ENCODE measurements at places on chromosomes 4 and X. TPM values are rescaled to one million over a fixed set of nuclear protein-coding genes. Genes with fewer than 3 reads are reported as not detected.

GRCh38 chr4:151672996-151673395 lies 87.8 kb downstream of the GATB start:
- H3K27ac ChIP-seq = no peak overlapping the region
- no peak for DNase-seq

GRCh38 chr4:36492041-36492440 lies 210.6 kb downstream of the DTHD1 start:
- H3K36me3 ChIP-seq = no peaks in the 10 kb centered on the region
- no peak for DNase-seq
- no peaks in the 10 kb centered on the region for H3K27me3 ChIP-seq
- H3K4me1 ChIP-seq = no peaks in the 10 kb centered on the region

GRCh38 chr4:129043523-129043922 lies 49.8 kb downstream of the SCLT1 start:
- no peaks in the 10 kb centered on the region for H3K27me3 ChIP-seq
- H3K4me3 ChIP-seq = no peak overlapping the region
- DNase-seq = no peak
- peaks cover 24% of the 10 kb centered on the region for H3K36me3 ChIP-seq
- H3K27ac ChIP-seq = no peak overlapping the region
- no peaks in the 10 kb centered on the region for H3K4me1 ChIP-seq

DNA sequence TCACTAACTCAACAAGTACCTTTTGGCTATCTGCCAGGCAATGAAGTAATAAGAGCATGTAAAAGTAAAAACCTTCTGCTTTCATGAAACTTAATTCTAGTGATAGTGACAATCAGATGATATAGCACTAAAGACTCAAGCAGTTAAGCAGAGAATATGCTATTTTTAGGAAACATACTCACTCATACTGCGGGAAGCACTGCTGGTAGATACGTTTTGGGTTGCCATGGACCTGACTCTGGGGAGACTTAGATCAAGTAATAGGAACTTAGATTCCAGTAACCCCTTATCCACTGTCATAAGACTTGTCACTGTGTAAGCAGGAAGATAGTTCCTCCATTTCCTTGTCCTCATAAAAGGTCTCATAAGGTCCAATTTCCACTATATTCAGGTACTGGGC lies 386.3 kb downstream of the DMD start:
- no peaks in the 10 kb centered on the region for H3K4me1 ChIP-seq
- no peak for DNase-seq
- H3K36me3 ChIP-seq = no peaks in the 10 kb centered on the region
- no peak overlapping the region for H3K27ac ChIP-seq

Gene MAGEC2
- not detected for total RNA-seq

DNA sequence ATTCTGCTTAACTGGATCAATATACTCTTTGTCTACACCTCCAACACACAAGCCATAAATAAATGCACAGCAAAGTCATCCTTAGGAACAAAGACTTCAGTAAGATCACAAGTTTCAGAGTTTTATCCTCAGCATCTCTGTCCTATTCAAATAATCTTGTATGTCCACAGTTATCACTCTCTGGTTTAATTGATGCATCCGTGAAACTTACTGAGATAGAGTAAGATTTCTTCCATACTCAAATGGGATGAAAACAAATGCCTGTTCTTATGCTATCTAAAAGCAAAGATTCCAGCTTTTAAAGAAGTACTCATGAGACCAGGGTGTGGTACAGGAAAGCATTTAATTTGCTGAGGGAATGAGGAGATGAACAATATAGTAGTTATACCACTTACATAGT lies 184.6 kb upstream of the SLC7A11 start:
- no peaks in the 10 kb centered on the region for H3K36me3 ChIP-seq
- DNase-seq = no peak
- H3K4me3 ChIP-seq = no peak overlapping the region
- no peaks in the 10 kb centered on the region for H3K4me1 ChIP-seq
- no peaks in the 10 kb centered on the region for H3K27me3 ChIP-seq

Gene PCDH11X
- total RNA-seq = 0.04 TPM

DNA sequence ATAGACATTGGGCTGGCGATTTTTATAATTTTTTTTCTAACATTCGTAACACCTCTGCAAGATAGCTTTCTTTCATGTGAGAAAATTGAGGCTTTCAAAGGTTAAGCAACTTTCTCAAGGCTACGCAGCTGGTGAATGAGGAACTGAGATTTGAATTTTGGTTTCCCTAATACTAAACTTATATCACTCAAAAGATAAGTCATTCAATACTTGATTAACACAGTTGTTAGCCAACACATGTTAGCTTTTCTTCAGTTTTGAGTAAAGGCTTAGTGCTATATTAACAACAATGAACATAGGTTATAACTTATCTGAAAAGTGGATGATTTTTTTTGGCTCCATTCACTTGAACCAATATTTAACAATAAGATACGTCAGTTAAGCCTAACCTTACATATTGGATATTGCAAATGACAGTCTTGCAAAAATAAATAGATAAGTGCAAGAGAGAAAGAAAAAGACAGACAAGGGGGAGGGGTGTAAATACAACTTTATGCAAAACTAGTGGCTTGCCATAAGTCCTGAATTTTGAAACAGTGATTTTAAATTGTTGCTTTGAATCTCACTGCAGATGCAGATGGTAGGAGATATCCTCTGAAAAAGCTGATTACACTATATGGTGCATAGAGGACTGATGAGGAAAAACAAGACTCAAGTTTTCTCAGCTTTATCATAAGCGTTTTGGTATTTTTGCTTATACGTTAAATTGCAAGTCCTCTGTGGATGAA lies 11.1 kb upstream of the GPM6A start:
- no peak overlapping the region for H3K27ac ChIP-seq
- no peaks in the 10 kb centered on the region for H3K36me3 ChIP-seq
- no peak overlapping the region for H3K4me3 ChIP-seq

Gene SLITRK4
- total RNA-seq = not detected

Gene RRH
- total RNA-seq = not detected

DNA sequence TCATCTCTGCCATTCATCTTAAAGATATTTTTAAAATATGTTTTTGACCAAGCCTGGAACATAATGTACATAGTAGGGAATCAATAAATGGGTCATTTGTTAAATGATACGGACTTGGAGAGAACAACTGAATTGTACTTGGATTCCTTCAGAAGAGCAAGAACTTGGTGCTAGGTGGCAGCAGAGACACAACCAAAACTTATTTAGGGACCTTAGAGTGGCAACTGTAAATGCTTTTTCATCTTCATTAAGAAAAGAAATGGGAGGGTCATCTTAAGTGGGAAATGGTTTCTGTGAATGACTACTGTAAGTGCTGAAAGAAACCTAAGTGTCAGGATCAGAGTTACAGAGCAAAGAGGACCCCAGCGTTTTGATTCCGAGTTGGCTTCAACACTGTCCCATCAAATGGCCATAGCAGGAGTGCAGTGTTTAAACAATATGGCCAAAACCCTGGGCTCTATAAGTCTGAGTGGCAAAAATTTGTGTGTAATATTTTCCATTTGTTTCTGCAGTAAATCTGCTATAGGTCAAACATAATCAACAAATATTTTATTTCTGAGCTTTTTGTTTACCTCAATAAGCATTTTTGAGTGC lies 213.6 kb downstream of the PALLD start:
- no peak overlapping the region for H3K27ac ChIP-seq
- H3K27me3 ChIP-seq = no peaks in the 10 kb centered on the region
- no peak overlapping the region for H3K4me3 ChIP-seq
- no peaks in the 10 kb centered on the region for H3K36me3 ChIP-seq
- DNase-seq = peak; percentile 48
- H3K4me1 ChIP-seq = no peaks in the 10 kb centered on the region

- H3K4me1 ChIP-seq = peaks cover 37% of the 10 kb centered on the region
- no peaks in the 10 kb centered on the region for H3K27me3 ChIP-seq
- H3K36me3 ChIP-seq = no peaks in the 10 kb centered on the region
- no peak overlapping the region for H3K27ac ChIP-seq
- DNase-seq = no peak
Measured at GRCh38 chr4:929096-929765, 2.9 kb downstream of the GAK start.

GRCh38 chr4:124713185-124713592 lies 657 bp upstream of the ANKRD50 start:
- DNase-seq = no peak
- H3K4me3 ChIP-seq = no peak overlapping the region
- H3K36me3 ChIP-seq = no peaks in the 10 kb centered on the region
- H3K4me1 ChIP-seq = no peaks in the 10 kb centered on the region

Gene RNF175
- total RNA-seq = 0.34 TPM

Gene CACNA1F
- not detected for total RNA-seq

DNA sequence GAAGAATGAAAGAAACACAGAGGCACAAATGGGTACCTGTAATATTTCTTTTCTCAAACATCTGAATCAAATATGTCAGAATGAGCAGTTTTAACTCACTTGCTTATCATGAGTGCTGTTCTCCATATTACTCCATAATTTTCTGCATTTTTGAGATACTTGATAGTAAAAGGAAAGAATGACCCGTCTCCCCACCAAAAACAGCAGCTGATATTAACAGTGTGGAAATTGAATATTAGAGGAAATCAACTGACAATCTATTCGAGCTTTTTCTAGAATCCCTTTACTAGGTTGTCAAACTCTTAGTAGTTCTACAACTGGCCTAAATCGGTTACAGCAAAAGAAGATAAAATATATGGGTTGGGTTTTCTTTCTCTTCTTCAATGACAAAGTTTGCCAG lies 49.9 kb upstream of the HELT start:
- H3K4me3 ChIP-seq = no peak overlapping the region
- no peak for DNase-seq
- no peak overlapping the region for H3K27ac ChIP-seq
- H3K36me3 ChIP-seq = no peaks in the 10 kb centered on the region
- no peaks in the 10 kb centered on the region for H3K4me1 ChIP-seq

Gene LAMP2
- total RNA-seq = 13.7 TPM

Gene PPP2R2C
- not detected for total RNA-seq

- no peak for DNase-seq
- H3K27ac ChIP-seq = no peak overlapping the region
- no peaks in the 10 kb centered on the region for H3K27me3 ChIP-seq
Measured at GRCh38 chr4:20017070-20017776, 234.5 kb upstream of the SLIT2 start.

GRCh38 chr4:113904877-113905276 lies 74.6 kb downstream of the ARSJ start:
- H3K36me3 ChIP-seq = no peaks in the 10 kb centered on the region
- no peak for DNase-seq
- no peak overlapping the region for H3K27ac ChIP-seq

Gene PRSS12
- total RNA-seq = not detected

- H3K27ac ChIP-seq = no peak overlapping the region
- H3K36me3 ChIP-seq = no peaks in the 10 kb centered on the region
- no peaks in the 10 kb centered on the region for H3K27me3 ChIP-seq
Measured at GRCh38 chr4:45410701-45411210, 684.4 kb upstream of the GNPDA2 start.

GRCh38 chr4:3035249-3035648 lies 39.1 kb downstream of the HTT-AS start:
- H3K27ac ChIP-seq = no peak overlapping the region
- no peaks in the 10 kb centered on the region for H3K36me3 ChIP-seq
- H3K4me1 ChIP-seq = peaks cover 2% of the 10 kb centered on the region
- H3K4me3 ChIP-seq = no peak overlapping the region
- DNase-seq = no peak

GRCh38 chr4:113154281-113154680 lies 104.8 kb downstream of the ANK2 start:
- no peaks in the 10 kb centered on the region for H3K36me3 ChIP-seq
- no peak for DNase-seq
- no peaks in the 10 kb centered on the region for H3K27me3 ChIP-seq
- no peak overlapping the region for H3K27ac ChIP-seq
- H3K4me3 ChIP-seq = no peak overlapping the region
- no peaks in the 10 kb centered on the region for H3K4me1 ChIP-seq

- DNase-seq = no peak
- no peaks in the 10 kb centered on the region for H3K4me1 ChIP-seq
- no peak overlapping the region for H3K27ac ChIP-seq
- H3K27me3 ChIP-seq = no peaks in the 10 kb centered on the region
- H3K36me3 ChIP-seq = no peaks in the 10 kb centered on the region
Measured at GRCh38 chrX:112056476-112056875, 26.1 kb downstream of the TRPC5 start.

Gene RNF128
- total RNA-seq = not detected

GRCh38 chr4:38621028-38621684 lies 42.8 kb upstream of the KLF3 start:
- no peak overlapping the region for H3K4me3 ChIP-seq
- H3K27ac ChIP-seq = no peak overlapping the region
- no peaks in the 10 kb centered on the region for H3K4me1 ChIP-seq
- DNase-seq = no peak
- H3K36me3 ChIP-seq = no peaks in the 10 kb centered on the region

Gene CCNA2
- 37.0 TPM for total RNA-seq

Gene FRMD7
- not detected for total RNA-seq

DNA sequence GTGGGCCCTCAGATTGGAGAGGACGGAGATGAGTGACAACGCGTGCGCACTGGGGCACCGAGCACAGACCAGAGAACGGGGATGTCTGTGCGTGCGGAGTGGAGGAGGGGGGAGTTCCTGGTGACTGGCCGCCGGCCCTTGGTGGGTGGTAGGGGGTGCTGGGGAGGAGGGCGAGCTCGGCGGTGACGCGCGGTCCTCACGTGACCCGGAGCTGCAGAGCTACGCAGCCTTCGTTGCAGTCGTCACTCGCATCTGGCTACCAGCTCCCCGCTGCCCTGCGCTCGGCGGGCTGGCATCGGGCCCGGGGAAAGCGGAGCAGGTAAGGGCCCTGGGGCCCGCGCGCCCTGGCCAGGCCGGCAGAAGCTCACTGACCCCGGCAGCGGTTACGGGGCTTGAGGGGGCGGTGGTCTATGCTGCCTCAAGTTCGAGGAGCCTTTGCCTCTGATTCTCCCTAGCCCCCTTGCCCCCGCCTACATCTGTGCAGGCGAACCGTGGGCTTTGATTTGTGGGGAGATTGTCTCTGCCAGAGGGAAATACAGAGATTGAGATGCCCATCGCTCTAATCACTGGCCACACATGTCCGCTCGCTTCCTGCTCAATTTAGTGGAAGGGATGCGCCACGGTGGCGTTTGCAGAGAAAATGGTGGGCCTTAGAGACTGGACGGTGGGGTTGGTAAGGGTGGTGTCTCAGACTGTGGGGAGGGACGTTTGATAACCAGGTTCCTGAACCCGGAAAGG lies at the start of gene ARMCX4:
Gene ARMCX4, plus strand, starts transcription at position 245 of the 738 bp plus-strand sequence. CDS start 3,134 bp downstream, outside the sequence.
- H3K4me1 ChIP-seq = no peaks in the 10 kb centered on the region
- H3K27me3 ChIP-seq = no peaks in the 10 kb centered on the region
- H3K27ac ChIP-seq = no peak within 1 kb of the TSS
- H3K4me3 ChIP-seq = peak within 1 kb of the TSS; percentile 34
- no peaks in the 10 kb centered on the region for H3K36me3 ChIP-seq

Gene ZNF630
- total RNA-seq = 3.7 TPM

DNA sequence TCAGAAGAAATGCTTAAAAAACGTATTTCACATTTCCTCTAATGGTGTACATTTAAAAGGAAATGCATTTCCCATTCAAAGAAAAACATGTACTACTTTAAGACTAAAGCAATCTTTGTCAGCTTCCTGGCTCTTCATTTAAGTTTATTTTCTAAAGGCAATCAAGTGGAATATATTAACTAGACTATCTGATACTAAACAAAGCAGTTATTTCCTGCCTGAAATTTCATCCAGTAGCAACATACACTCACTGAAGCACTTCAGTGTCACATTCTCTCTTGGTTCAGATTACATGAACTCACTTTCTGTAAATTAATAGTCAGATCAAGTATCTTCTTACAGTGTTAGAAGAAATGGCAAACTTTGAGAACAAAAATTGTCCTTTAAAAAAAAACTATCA lies 42.5 kb downstream of the LRBA start:
- no peaks in the 10 kb centered on the region for H3K36me3 ChIP-seq
- DNase-seq = peak; percentile 66
- peak overlapping the region; percentile 51 for H3K27ac ChIP-seq

GRCh38 chrX:20951016-20951810 lies 423.0 kb upstream of the CNKSR2 start:
- H3K4me3 ChIP-seq = no peak overlapping the region
- no peaks in the 10 kb centered on the region for H3K27me3 ChIP-seq
- no peaks in the 10 kb centered on the region for H3K36me3 ChIP-seq
- H3K27ac ChIP-seq = no peak overlapping the region
- DNase-seq = no peak
